ENCODE measurements at places on chromosomes 7 and 10.

DNA sequence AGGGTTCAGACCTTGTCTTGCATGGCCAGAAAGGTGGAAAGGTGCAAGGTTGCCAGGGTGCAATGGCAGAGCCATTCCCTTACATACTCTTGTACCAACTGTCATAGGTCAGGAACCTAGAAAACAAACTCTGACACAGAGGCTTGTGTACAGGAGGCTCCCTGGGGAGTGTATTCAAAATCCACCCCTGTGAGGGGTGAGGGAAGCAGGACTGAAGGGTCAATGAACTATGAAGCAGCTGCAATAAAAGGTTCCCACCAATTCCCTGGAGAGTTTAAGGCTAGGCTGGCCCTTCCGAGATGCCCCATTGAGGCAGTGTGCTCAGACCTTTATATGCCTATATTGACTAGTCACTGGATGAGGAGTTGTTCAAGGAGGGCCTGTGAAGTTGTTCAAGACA lies 13.9 kb upstream of the CUZD1 start:
- DNase-seq, result no peak

GRCh38 chr10:125102246-125102645 lies 58.1 kb downstream of the CTBP2 start:
- peak; percentile 46 for DNase-seq

DNA sequence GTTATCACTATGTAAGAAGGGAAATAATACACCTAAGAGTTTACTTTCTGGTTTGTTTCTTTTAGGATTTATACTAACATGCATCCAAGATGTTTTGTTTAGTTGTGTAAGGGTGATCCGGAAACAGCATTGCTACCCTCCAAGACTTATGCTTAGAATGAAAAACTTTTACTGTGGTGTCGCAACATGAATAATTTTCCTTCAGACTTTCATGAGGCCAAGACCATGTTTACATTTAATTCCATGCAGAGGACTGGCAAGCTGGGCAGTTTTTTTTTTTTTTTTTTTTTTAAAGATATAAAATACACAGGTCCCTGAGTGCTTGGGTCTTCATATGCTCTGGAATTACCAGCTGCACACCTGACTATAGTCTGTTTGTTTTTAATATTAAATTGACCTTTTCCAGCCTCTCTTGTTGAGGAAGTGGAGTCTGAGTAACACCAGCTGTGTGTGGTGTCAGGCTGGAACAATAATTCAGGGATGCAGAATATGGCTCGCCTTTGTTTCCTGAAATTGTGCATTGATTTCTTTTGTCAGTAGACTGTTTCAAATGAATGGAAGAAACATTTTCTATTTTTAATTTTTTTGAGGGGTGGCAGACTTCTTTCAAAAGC lies 81.7 kb downstream of the ST7 start:
- DNase-seq, result no peak

DNA sequence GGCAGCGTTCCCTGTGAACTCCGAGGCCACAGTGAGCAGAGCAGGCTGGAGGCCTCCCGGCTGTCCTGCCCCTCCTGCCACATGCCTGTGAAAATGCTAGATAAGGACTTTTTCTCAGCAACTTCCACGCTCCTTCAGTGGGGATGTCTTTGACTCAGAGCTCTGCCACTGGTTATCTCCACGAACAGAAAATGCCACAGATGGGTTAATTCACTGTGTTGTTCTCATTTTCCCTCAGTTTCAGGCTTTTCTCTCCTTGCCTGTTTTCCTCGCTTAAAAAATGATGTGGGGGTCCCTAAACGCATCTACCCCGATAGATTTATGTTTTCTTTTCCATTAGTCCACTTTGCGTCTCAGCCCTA lies 51.3 kb downstream of the IKZF1 start:
- no peak for DNase-seq

DNA sequence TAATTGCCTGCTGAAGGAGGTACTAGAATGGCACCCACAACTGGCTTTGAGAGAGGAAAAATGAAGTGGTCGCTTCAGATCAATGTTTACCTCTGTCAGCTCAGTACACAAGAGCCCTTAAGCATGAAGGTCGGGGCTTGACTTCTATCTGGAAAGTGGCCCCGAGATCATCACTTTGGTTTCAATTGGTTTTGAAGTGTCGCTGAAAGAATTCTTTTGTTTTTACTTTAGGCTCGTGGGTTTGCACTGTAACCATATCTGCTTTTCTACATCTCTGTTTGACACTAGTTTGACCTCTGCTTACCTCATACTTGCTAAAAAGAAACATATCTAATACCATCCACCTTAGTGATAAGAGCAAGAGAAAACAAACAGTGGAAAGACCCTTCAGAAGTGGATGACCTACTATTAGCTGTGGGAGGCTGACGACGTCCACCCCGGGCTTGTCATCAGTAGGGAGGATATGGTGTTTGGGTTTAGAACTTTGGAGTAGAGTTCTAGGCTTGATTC lies 361.8 kb downstream of the GATA3 start:
- DNase-seq, result no peak

- DNase-seq, result no peak
Measured at GRCh38 chr10:92719991-92720830, 30.5 kb downstream of the HHEX start.

All from AG20443 (cell line).